ENCODE measurements at places on chromosomes 6 and 20. TPM values are rescaled to one million over a fixed set of nuclear protein-coding genes. Genes with fewer than 3 reads are reported as not detected.

DNAAF9 gene
- total RNA-seq, result 37.8 TPM

FOXA2 gene
- not detected for total RNA-seq

DZANK1 gene
- total RNA-seq, result 1.3 TPM

ENPP4 gene
- total RNA-seq, result 27.4 TPM

GRCh38 chr6:33428224-33428965 lies 8.5 kb downstream of the SYNGAP1 start:
- DNase-seq, result no peak

DNA sequence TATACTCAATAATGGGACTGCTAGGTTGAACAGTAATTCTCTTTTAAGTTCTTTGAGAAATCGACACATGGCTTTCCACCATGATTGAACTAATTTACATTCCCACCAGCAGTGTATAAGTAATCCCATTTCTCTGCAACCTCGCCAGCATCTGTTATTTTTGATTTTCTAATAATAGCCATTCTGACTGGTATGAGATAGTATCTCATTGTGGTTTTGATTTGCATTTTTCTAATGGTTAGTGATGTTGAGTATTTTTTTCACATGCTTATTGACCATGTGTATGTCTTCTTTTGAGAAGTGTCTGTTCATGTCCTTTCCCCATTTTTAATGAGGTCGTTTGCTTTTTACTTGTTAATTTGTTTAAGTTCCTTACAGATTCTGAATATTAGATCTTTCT lies 66.5 kb downstream of the STK4 start:
- DNase-seq, result no peak

- DNase-seq, result no peak
These were observed 215.5 kb downstream of the GMDS start for GRCh38 chr6:2029952-2030351.

GRCh38 chr6:107187630-107188029 lies 72.3 kb upstream of the BEND3 start:
- DNase-seq, result no peak

DNA sequence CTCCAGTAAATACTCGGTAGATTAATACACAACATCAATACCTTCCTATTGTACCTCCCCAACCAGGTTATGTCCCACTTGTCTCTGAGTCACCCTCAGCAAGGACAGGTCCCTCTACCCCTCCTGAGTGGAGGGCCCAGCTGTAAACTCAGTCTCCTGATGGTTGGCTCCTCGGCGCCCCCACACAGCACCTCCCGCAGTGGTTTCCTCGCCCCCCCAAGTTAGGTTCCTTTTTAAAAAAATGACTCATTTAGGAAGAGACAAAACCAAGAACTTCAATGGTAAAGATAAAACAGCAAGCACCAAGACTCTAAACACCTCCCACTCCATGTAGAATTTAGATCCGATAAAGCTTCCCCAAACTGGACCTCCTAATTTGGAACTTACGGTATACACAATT lies 83.5 kb downstream of the TRERF1 start:
- DNase-seq, result no peak

DNA sequence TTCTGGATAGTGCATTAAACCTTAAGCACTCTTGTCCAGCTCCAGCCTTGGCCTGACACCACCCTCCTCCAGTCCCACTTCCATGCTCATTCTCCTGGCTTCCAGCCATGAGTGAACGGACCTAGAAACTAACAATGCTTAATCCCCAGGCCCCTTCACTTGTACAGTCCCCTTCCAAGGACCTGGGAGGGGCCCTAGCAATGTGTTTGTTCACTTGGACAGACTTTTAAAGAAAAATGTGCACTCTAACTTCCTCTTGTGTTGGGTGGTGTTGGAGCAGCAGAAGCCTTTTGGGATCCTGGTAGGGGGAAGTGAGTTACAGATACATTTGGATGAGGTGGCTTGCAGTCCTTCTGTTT lies 48.9 kb upstream of the CCN6 start:
- no peak for DNase-seq

- no peak for DNase-seq
These were observed 12.1 kb downstream of the ZDHHC14 start for GRCh38 chr6:157392927-157393668.

GRCh38 chr6:135901774-135902524 lies 50.4 kb downstream of the PDE7B start:
- DNase-seq, result no peak

DNA sequence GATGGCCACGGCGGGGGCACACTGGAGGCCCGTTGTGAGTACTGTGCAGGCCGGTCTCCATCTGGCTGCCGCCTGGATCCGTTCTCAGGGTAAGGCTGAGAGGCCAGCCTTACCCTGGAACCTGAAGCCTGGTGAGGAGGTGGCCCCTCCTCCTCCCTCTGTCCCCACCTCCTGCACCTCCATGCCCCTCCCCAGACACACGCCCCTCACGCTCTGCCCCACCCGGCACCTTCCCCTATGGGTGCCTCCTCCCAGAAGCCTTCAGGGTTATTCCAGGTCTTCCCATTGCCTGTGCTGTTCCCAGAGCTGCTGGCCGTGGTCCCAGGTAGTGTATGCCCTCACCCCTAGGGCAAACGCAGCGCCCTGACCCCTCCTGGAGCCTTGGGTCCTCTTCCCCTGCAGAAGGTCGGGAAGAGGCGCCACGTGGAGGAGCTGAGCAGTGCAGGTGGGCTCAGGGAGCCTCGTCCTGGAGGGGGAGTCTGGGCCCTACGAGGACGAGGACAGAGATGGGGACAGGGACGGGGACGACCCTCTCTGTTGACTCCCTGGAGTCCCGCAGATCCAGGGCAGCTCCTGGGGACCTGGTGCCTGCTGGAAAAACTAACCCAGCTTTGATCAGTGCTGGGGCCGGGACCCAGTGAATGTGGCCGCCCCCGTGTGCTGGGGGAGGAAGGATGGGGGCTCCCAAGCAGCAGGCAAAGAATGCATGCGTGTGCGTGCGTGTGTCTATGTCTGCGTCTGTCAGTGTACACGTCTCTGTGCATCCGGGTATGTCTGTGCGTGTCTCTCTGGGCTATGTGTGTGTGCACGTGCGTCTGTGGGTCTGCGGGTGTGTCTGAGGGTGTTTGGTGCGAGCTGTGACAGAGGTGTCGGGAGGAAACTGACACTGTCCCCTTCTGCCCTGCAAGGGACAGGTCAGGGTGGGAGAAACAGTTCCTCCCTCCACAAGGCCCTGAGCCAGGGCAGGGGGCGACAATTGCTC lies 8.2 kb upstream of the HRH3 start:
- DNase-seq, result no peak

DNA sequence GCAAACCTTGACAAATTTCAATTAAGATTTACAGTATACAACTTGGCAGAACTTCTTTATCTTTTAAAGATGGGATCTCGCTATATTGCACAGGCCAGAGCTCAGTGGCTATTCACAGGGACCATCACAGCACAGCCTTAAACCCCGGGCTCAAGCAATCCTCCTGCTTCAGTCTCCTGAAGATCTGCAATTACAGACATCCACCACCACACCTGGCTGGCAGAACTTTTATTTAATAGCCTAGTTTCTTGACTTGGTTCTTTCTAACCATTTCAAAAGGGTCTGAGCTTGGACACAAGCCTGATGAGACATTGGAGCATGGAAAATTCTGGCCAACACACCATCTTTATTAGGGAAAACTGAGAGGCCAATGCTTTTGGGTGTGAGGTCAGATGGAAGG lies 151.6 kb upstream of the KCNG1 start:
- DNase-seq, result no peak

Measured in esophagus muscularis mucosa (tissue), 4 donors.